D721Med (cell line): ENCODE measurements at places on chromosomes 3 and 15.

GRCh38 chr3:112448939-112449338, 50.3 kb downstream of the BTLA start:
- DNase-seq: no peak

GRCh38 chr3:123422457-123422856, 26.4 kb downstream of the ADCY5 start:
- DNase-seq: no peak

DNA sequence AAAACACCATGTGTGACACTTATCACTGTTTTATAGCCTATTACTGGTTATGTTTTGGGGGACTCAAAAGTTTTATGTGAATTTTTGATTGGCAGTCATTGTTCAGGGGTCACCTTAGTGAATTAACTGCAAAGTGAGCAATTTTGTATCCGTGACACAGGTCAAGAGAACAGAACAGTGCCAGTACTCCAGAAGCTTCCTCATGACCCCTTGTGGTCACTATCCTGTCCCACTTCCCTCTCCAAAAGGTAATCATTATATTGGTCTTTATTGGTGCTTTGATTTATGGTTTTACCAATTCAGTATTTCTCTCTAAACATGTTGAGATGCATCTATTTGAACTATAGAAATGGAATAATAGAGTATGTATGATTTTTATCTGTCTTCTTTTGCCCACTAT, 107.1 kb downstream of the STT3B start:
- DNase-seq: no peak

- DNase-seq: no peak
These were observed 16.3 kb upstream of the LCTL start for GRCh38 chr15:66581972-66582537.

DNA sequence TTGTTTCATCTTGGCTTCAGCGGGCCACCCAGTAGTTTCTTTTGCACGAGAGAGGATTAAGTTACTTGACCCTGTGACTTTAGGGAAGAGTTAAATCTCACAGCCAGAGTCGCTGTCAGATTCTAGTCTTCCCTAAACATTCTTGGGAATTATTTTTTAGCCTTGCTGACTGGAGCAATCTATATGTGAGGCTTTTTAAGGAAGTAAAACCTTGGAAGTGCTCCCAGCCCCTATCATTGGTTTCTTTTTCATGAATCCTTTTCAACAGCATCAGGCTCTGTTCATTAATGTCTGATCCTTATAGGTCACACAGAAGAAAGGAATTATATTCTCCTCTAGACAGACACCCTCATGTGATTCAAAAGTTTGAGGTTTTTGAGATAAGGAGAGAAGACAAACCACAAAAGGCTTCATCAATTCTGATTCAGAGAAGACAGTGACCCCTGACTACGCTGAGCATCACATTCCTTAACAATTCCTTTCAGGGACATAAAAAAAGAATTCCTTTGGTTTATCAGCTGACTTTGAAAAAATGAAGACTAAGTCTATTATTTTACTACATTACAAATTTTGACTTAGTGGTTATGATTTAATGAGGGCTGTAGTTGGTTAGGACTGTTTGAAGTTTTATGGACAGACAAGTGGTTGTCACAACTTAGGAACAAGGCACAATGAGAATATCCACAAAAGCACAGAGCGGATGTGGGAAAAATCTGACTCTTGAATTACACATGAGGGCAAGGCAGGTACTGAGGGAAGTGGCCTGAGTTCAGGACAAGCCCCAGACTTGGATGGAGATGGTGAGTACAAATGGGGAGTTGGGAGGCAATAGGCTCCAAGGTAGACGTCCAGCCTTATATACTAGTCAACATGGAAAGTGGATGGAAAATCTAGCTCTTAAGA, 171.1 kb upstream of the STT3B start:
- DNase-seq: no peak

DNA sequence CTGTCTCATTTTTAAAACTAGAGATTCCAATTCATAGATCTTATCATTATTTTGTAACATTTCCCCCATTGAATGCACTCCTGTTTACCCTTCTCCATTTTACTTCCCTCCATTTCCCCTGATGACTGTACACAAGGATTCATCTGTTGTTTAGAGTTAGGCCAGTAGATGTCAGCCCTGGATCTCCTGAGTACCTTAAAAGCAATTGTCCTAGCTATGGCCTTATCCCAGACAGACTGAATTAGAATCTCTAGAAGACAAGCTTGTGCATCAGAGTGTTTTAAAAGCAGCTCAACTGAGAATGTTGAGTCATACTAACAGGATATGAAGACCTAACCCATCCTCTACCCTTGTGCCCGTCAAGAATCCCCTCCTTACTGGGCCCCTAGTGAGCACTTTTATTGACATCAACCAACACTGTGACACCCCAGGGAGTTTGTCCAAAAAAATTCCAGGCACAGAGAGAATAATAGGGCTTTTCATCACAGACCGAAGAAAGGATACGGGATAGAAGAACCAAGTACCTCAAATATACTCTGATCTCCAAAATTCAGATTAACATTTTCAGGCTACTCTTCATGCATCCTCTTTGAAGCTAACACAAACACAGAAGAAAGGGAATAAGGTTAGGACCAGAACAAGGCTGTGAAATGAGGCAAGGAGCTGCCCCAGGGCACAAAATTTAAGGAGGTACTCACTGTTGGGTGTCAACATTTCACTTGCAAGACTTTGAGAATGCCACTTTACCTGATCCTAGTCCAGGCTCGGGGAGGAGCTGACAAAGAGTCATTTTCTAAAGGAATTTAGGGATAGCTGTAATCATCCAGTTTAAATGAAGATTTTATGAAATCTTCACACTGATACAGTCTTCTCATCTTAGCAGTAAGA, 17.1 kb downstream of the ZBED2 start:
- no peak for DNase-seq

DNA sequence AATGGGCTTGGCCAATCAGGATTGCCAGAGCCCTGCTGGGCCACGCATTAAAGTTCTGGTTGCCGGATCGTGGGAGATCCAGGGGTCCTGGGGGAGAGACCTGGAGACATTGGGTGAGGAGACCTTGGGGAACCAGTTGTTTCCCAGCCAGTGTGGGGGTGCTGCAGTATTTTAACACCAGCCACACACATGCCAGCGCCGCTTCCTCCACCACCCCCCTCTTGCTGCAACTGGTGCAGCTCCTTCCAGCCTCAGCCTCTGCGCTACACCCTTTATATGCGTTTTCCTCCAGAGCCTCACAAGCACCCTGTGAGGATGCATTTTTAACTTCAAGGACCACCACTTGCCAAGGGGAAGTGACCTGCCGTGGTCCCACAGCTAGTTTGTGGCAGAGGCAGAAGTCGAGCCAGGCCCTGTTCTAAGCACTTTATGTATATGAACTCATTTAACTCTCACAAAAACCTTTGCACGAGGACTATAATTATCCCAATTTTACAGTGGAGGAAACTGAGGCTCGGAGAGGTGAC, 29.4 kb upstream of the GRIP2 start:
- no peak for DNase-seq
